Stimulated activated CD4-positive, alpha-beta T cell treated with anti-CD3 and anti-CD28 coated beads, Interleukin-2, amount 100 ng/mL, for 24 hours (primary cell): ENCODE measurements at places on chromosomes 13 and 19.
A peak's percentile ranks its signal among the peaks of the same experiment; 100 is the strongest.

DNA sequence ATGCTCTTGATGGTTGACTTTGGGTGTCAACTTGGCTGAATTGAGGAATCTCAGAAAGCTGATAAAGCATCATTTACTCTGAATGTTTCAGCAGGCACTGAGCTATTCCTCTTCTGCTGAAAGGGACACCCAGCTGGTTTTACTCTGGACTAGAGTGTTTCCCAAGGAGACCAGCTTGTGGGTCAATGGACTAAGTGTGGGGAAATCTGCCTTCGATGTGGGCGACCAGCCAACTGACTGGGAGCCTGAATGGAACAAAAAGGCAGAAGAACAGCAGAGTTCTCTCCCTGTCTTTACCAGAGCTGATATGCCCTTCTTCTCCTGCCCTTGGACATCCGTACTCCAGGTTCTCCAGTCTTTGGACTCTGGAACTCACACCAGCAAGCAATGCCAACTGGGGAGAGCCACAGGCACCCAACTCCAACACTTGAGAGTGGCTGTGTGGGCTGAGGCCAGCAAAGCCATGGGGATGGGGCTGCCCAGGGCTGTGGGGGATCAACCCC, 32.2 kb downstream of the MRPL57 start:
- no peak for DNase-seq

DNA sequence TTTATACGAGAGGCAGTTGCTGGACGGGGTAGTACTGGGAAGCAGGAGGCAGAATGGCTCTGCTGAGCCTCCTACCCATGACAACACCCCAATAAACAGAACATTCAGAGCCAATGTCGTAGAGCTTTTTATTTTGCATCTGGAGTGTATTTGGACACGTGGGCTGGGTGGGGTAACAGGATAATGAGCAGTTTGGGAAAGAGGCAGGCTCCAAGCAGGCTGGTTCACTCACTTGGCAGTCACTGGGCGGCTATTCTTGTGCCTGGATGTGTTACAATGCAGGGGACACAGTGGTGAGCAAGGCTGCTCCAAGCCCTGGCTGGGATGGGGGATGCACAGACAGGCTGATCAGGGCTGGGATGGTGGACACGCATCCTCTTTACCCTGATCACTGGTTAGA, 9.5 kb downstream of the ACTMAP start:
- DNase-seq, result no peak

- DNase-seq, result no peak
Observed at GRCh38 chr13:109427148-109427547, 359.2 kb downstream of the IRS2 start.

GRCh38 chr13:36275190-36276002, 22.2 kb downstream of the CCDC169 start:
- no peak for DNase-seq

DNA sequence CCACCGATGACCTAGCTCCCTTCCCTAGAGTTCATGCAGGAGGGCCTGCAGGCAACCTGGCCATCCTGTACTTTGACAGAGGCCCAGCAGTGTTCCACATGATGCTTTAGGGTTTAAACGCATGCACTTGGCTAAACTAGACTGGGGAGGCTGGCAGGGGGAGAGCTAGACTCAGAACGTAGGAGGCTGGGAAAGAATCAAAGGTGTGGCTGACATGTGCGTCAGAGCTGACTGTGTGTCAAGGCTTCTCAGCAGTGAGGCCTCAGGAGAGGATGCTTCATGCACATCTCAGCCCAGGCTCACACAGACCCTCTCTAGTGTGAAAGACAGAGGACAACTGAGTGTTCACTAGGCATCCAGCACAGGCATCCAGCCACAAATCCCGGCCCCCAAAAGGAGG, 28.7 kb downstream of the DNMT1 start:
- no peak for DNase-seq

- DNase-seq, result no peak
Observed at GRCh38 chr19:29539670-29540069, 13.9 kb downstream of the VSTM2B start.

DNA sequence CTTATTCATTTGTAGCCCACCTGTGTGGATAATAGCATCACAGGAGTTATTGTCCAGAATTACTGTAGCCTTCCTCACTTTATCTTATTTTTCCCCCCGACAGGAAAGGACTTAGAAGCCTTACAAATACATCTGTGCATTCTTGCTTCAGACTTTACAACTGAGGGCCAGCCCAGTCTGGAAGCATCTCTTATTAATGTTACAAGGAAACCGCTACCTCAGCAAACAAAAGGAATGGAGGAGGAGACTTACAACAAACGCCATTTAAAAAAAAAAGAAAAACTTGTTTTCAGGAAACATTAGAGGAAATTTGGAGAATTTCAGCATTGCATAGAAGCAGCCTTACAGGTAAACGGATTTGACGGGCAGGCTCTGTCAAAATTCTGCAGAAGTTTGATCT, 45.2 kb downstream of the GARRE1 start:
- DNase-seq, result no peak

DNA sequence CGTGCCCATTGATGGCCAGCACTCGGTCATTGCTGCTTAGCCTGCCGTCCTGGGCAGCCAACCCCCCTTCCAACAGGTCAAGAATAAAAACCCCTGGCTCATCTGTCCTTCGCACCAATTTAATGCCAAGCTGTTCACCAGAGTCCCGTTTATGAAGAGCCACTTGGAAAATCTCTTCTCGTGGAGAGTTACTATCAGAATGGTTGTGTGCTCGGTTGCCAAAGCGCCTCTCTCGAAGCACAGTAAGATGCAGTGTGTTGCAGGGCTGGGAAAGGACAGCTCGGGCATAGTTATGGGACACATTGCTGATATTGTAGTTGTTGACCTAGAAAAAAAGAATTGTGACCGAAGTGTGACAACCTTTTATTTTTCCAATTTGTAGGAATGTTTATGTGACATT, 57.9 kb downstream of the LNX2 start:
- DNase-seq, result no peak

DNA sequence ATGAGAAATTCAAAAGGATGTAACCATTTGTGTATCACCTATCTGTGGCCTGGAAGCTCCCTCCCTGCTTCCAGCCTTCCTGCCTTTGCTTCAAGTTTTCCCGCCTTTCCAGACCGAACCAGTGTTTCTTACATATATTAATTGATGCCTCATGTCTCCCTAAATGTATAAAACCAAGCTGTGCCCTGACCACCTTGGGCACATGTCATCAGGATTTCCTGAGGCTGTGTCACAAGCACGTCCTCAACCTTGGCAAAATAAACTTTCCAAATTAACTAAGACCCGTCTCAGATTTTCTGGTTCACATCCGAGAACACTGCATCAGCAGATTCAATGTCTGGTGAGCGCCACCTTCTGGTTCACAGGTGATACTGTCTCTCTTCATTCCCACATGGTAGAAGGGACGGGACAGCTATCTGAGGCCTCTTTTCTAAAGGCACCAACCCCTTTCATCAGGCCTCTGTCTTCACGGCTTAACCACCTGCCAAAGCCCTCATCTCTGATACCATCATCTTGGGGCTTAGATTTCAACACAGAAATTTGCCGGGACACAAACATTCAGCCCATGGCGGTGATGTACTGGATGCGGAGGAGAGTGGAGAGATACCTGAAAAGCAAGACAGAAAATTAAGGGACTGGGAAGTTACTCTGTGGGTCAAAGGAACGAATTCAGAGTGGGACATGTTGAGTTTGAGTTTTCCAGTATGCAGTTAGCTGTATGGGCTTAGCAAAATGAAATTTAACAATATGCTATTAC, 58.7 kb upstream of the PABPC3 start:
- peak; percentile 40 for DNase-seq

DNA sequence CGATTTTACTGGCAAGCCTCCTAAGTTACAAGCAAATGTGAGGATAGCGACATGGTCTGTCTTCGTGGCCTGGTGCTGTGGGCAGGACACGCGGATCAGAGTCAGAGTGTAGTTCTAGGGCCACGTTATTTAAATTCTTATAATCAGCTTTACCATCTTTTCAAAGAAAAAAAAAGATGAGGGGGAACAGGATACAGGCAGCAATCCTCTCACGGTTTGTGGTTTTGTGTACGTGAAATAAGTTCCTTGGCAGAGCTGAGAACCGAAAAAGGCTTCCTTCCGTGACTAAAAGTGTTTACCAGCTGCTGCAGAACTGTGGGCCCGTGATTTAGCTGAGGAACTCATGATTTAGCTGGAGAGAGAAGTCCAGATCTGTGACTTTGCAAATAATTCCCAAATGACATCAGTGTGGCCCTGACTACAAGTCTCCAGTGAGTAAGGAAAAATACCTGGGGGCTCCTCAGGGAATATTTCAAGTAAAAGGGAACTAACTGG, 27.2 kb downstream of the RCBTB2 start:
- DNase-seq, result peak; percentile 48

DNA sequence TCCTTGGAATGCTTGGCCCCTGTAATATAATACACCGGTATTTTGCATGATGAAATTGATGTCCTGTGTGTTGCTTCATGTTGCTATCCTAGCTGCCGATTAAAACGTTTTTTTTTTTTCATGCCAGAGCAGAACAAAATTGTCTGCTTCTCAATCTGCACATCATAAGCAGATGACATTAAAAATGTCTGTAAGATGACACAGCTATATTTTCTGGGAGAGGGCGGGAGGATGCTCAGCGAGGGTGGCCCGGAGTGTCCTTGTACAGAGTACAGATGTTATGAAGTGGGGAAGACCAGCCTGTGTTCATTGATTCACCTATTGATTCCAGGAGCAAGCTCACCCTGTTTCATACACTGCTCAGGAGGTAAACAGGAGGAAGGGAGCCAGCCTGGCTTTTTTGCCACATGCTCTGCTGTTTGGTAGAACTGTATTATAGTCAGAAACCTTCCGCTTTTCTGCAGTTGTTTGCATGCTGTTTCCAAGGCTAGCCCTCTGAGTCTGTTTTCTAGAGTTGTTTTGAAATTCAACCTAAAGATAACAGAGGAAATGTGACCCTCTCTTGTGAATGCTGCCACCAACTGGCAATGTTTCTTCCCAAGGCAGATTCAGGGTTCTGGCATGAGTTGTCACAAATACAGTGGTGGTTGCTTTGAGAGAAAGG, 4.7 kb upstream of the IRS2 start:
- no peak for DNase-seq

DNA sequence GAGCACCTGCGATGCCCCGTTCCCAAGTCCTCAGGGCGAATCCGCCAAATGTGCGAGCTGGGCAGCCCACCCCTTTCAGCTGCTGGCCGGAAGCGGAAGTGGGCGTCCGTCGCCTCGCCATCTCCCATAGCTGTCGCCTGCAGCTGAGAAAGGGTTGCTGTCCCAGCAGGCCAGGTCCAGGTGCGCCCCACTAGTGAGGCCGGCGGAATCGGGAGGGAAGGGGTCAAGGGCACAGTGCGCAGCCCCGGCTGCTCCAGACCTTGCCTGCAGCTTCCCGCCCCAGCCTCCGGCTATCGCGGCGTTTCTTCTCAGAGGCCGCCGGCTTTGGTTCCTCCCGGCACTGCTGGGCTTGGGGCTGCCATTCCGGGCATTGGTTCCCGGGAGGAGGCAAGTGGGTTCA, at the start of gene ZNF177:
Gene ZNF177, plus strand, starts transcription at position 109 of the 400 bp plus-strand sequence. CDS start 15,299 bp downstream, outside the sequence.
- no peak for DNase-seq

- no peak for DNase-seq
Observed at GRCh38 chr19:44803442-44804428, 5.2 kb upstream of the BCAM start.

- DNase-seq, result no peak
Observed at GRCh38 chr13:91622778-91623550, 224.5 kb downstream of the GPC5 start.

GRCh38 chr13:108993346-108993745, 363.9 kb downstream of the MYO16 start:
- no peak for DNase-seq

DNA sequence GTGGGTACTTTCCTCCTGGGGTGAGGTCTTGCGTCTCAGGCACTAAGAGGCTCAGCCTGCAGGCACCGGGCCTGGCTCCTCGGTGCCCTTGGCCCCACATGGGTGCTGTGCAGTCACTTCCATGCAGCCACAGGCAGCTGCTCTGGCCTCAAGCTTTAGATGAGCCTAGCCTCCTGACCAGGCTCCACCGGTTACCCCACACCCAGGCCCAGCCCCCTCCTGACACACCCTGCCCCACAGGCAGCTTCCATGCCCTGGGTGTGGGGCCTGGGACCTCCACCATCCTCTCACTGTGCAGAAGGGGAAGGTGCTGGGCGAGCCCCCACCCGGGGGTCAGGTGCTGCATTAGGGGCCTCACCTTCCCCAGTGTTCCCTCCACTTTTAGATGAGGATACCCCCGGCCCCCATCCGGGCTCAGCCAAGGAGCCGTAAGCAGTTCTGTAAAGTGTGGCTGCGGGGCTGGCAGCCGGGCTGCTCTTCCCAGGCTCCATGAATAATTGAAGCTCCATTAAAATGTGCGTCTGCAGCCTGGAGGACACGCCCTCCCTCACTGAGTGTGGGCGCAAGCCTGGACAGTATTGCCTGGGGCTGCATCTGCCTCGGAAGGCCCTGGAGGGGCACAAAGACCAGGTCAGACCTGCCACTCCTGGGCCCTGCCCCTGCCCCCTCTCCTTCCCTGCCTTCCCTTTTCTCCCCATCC, 72.5 kb upstream of the KCTD15 start:
- no peak for DNase-seq

- peak; percentile 66 for DNase-seq
Observed at GRCh38 chr13:51793570-51794271, 10.2 kb downstream of the DHRS12 start.

- no peak for DNase-seq
Observed at GRCh38 chr19:16015805-16016173, 60.5 kb upstream of the TPM4 start.

GRCh38 chr13:99218545-99218944, 17.9 kb downstream of the UBAC2 start:
- DNase-seq, result peak; percentile 16
